ENCODE measurements at places on chromosomes 1 and 21.

DNA sequence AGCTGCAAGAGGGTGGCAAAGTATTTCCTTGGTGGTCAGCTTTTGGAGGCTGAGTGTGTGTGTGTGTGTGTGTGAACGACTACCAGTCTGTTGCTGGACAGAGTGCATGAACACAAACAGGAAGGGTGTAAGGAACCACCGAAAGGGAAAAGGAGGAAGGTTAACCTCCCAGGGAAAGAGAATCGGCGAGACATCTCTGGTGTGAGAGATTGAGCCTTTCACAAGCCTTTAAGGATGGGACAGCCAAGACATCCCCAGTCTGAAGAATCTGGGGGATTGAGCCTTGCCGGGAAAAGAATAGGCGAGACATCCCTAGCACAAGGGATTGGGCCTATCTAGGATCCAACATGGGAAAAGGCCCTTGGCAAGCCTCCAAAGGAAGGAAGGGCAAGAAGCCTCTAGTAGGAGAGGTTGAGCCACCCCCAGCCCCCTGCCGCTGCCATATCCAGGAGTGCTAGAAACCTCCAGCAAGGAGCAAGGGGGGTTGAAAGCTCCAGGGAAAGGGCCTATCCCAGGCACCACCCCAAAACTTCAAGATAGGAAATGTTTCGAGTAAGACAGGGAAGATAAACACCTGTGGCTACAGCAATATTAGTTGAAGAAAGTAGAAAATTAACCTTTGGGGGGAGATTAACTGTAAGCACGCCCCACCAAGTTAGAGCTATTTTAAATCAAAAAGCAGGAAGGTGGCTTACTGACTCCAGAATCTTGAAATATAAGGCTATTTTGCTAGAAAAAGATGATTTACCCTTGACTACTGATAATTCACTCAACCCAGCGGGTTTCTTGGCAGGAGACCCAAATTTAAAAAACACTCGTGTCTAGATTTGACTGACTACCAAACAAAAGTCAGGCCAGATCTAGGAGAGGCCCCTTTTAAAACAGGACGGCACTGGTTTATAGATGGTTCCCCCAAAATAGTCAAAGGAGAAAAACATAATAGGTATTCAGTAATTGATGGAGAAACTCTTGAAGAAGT is 3.2 kb downstream of the TEX50 start:
- no peak for DNase-seq

DNA sequence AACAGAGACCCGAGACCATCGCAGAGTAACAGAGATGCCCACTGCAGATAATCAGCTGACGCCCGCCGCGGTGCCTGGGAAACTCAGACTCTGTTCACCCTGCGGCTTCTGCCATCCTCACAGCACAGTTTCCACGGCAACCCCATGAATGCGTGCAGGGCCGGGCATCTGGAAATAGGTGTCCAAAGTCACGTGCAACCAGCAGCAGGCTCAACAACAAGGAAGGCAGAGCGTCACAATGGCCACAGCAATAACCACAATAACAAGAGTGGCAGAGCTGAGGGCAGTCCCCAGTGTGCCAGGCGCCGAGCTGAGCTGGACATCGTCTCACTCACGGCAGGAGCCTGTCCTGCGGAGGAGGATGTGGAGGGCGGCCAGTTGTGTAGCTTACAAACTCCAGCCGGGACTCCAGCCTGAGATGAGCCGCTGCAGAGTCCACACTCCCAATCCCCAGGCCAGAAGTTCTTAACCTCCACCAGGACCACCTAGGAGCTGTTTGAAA is 102.0 kb downstream of the CRYAA start:
- DNase-seq = no peak

DNA sequence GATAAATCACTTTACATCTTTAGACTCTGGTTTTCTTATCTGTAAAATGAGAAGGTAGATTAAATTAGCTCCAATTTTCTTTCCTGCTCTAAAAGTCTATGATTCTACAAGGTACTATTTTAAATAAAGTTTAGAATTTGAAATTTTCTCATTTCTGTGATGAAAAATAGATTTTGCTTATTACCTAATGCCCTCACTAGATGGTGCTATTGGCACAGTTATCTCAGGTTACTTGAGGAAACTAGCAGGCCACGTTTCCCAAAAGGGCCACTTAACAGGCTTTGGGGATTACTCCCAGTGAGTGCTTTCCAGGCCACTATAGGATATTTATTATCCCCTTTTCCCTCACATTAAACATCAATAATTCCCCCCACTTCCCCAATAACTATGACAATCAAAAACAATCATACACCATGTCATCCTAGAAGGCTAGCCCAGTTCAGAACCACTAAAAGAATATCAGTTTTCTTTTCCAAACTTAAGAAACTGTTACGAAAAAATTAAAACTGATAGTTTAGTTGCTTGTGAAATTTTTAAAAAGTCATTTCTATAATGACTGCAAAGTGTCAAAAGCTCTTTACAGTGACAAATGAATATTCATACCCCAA is 30.6 kb downstream of the OMA1 start:
- no peak for DNase-seq

DNA sequence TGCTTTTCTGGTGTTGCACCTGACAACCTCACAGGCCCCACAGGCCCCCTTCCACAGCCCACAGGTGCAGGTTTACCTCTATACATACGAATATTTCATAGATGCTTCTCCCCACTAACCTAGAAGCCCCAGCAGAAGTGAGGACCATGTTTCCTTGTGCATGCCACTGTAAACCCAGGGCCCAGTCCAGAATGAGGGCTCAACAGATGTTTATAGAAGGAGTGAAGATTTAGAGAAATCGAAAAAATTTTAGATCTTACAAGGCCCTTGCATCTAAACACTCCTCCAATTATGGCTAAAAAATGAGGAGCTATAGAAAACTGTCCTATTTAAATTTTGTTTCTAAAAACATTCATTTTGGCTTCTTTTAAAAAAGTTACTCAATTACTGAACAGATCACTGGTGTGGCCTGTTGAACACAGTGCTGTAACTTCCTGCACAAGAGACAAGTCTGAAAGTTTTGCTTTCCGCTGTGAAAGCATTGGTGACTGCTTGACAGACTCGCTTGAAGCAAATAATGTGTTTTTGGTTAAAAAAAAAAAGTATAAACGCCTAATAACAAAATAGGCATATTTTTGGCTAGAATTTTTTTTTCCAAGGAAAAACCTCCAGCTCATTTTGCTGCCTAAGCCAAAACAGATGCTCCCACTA is 1.2 kb downstream of the ABCB10 start:
- DNase-seq = no peak

GRCh38 chr1:220696863-220697231 is 6.7 kb downstream of the C1orf115 start:
- no peak for DNase-seq

DNA sequence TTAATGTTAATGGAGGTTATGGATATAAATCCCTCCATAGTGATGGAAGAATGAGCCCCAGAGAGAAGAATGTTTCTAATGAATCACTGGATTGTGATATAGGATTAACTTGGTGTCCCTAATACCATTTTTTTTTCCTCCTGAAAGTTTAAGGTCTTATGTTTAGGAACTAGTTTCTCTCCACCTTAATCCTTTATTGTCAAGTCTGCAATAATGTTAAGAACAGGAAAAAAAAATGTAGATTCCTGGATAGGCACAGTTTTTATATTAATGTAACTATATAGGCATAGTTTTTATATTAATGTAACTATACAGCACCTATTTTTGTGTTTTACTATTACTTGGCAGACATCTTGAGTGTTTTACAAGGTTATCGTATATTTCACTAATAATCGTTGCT is 34.9 kb downstream of the NFIA start:
- DNase-seq = no peak

DNA sequence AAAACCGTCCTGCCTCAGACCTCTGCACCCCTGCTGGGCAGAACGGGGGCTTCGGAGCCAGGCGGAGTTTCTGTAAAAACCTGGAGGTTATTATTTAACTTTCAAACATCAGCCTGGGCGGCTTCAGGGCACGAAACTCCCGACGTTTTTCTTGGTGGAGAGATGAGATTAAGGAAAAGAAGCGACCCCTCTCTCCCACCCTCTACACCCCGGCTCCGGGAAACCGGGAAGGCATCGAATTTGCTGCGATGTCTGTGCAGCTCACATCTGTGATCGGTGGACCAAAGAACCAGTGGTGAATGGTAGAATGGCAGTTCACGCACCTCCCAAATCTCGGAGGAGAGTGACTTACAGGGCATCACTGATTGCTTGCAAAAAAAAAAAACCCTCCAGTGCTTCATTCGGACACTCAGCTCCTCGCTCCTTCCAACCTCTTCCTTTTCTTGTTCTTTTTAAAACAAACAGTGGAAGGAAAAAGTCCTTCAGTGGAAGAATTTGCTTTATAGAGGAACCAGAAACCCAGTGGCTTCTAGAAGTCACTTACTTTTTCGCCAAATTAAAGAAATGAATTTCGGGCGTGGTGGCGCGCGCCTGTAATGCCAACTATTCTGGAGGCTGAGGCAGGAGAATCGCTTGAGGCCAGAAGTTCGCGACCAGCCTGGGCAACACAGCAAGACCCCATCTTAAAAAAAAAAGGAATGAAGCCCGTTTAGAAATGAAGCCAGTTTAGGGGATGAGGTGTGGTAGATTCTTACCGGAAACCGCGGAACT is 884 bp downstream of the PHACTR4 start:
- DNase-seq = peak; percentile 10

- DNase-seq = no peak
Observed at GRCh38 chr1:94329276-94329675, 88.9 kb upstream of the ABCD3 start.

GRCh38 chr1:76503736-76504135 is 363.5 kb upstream of the ST6GALNAC5 start:
- DNase-seq = no peak

DNA sequence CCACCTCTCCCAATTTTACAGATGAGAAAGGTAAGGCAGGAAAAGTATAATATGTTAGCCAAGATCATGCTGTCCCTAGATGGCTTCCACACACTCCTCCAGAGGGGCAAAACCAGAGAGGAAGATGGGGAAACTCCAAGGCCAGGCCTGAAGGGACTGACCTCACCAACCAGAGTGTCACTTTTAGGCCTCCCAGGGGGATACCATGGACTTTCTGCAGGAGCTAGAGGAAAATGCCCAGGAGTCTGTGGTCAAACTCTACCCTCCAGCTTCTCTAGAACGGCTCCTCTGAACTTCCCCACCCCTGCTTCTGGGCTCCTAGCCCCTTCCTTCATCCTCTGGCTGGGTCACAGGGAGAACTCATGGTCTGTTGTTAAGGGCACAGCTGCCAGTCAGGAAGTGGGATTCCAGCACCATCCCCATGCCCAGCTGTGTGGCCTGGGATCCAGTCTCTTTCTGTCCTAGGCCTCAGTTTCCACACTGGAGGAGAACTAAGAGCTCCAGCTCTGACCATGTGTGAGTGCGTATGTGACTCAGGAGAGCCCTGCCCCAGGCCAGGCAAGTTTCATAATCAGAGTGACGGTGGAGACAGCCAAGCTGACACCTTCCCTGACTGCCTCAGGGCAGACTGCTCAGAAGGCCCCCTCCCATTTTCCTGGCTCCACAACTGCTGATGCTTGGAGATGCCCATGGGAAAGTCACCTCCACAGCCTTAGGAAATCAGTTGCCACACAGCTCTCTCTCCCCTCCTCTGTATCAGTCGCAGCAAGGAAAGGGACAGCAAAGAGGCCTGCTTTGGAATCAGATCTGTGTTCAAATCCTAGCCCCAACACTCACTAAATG is 1.9 kb downstream of the IGSF8 start:
- no peak for DNase-seq

DNA sequence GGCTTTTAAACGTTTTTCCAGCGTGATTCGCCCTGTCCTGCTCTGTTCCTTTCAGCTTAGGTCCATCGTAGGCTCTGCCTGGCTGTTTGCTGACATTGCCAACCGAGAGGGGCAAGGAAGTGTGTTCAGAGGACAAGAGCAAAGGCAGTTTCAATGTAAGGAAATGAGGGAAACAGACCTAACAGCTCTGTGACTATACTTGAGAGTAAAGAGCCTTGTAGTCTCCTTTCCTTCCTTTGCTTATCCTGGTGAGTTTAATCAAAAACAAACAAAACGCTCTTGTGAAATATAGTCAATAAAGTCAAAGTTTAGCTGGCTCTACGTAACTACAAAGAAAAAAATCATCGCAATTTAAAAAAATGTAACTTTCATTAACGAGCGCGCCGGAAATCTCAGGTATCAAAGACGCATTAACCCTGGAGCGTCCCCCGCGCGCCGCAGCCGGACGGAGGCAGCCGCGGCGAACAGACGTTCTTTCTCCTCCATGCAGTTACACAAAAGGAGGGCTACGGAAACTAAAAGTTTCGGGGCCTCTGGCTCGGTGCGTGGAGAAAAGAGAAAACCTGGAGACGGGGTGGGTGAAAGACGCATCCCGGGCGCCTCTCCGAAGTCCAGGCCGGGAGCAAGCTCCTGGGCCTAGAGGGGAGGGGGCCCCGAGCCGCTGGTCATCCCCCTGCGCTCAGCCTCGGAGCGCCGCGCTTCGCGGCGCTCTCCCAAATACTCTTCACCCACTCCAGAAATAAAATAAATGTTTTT is 617 bp upstream of the ADGRL2 start:
- DNase-seq = no peak

DNA sequence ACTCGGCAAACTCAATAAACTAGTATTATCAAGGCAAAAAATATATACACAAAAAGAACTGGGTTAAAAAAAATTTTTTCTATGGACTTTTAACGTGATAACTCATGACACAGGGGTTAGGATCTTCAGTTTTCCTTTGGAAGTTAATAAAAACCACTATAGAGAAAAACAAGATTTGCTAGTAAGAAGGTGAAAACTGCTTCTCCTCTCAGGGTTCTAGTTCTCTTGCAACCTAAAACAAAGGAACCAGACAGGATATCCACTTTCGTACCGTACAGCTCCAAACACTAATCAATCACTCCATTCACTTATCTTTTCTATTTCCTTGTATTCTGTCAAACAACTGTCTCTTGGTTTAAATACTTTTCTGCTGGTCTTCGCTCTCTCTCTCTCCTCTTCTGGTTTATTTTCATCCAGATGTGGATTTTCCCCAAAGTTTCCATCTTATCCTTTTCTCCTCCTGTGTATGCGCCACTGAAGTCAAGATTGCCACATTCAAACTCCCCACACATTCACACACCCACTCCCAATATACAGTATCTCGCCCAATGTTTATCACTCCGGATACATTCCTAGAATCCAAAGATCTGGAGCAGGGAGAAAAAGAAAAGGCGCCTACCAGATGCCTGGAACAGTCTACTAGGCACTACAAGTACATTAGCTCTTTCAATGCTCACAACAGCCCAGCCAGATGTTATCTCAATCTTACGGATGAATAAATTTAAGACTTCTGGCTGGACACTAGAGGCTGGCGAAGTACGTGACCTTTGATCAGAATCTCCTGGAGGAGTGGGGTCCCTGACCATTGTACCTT is 775 bp upstream of the PRPF38B start:
- DNase-seq = no peak

- peak; percentile 63 for DNase-seq
Observed at GRCh38 chr1:33099290-33100118, 18.6 kb downstream of the AZIN2 start.

- no peak for DNase-seq
Observed at GRCh38 chr1:62295921-62296491, 23.2 kb downstream of the KANK4 start.
